ENCODE measurements at places on chromosomes 2 and 18. TPM values are rescaled to one million over a fixed set of nuclear protein-coding genes. Genes with fewer than 3 reads are reported as not detected.

The TUBB8B gene
- 0.38 TPM for total RNA-seq

The PRSS56 gene
- not detected for total RNA-seq

The LDAH gene
- 17.9 TPM for total RNA-seq

The CLEC4F gene
- total RNA-seq = 1.2 TPM

DNA sequence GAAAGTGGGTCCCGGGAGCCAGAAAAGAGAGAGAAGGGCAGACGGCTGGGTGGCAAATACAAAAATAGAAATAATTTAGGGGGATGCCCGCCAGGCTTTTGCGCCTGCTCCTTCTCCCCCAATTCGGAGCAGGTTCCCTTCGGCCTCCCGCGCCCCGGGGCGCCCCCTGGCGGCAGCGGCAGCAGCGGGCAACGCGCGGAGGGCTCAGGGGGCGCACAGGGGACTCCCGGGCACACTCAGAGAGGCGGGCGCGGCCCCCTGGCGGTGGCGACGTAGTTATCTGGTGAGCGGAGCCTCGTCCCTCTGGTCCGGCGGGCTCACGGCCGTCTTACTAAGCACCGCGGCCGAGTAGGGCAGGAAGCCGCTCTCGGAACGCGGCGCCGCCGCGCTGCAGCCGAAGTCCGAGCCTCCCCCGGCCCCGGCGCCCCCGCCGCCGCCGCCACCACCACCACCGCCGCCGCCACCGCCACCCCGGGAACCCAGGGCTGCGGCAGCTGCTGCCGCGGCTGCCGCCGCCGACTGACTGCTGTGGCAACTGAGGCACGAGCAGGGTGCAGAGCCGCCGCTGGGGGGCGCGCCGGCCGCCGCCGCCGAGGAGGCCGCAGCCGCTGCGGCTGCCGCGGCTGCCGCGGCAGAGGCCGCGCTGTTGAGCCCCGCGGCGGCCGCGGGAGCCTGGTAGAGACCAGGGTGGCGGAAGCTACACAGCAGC, 3.8 kb downstream of the EVX2 start:
- peak; percentile 63 for DNase-seq

The CAVIN2 gene
- total RNA-seq = 185 TPM

DNA sequence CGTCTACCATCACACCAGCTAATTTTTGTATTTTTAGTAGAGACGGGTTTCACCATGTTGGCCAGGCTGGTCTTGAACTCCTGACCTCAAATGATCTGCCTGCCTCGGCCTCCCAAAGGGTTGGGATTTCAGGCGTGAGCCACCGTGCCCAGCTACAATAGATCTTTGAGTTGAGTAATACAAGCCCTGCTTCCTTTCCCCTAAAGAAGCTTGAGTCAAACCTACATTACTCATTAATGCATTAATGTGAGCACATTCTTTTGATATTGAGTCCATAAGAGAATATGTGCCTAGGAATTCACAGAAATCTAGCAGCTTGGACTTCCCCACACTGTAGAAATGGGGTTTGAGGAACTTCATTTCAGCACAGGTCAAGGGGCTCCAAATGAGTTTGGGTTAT, 39.6 kb downstream of the PSMG2 start:
- DNase-seq = no peak

The ASPRV1 gene
- 2.1 TPM for total RNA-seq

- DNase-seq = no peak
These were observed 162.6 kb downstream of the QPCT start for GRCh38 chr2:37507051-37507410.

The IL36B gene
- not detected for total RNA-seq

The SIX2 gene
- total RNA-seq = not detected

- DNase-seq = no peak
These were observed 271.9 kb upstream of the CXCR4 start for GRCh38 chr2:136389809-136390208.

The TYMS gene
- 4.6 TPM for total RNA-seq

DNA sequence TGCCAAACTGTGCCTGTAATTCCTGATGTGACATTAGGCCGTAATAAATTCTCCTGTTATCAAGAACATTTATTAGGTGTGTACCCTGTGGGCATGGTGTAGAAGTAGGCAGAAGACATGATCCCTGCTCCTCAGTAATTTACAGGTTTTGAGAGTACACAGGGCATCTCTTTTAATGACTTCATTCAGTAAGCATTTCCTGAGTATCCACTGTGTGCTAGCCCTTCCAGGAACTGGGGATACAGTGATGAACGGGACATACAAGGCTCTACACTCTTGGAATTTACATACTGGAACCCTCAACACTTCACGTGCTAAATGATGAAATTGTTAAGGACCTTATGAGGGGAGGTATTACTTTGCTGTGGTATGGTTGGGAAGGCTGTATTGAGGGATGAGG, 30.2 kb downstream of the DIS3L2 start:
- no peak for DNase-seq

DNA sequence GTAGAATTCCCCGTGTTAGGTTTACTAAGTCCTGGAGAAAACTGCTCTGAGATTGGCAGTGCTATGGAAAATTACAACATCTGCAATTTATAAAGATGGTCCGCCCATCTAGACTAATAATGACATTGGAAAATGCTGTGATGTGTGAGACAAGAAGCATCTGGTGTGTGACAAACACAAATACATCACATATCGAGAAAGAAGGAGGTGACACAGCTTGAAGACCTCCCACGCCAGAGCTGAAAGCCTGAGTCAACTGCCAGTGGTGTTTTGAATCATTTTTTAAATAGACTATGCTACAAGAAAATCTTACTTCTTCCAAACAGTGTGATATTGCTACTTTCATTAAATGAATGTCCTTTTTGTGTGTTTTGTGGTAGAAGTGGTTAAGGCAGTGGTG, 8.6 kb upstream of the ANO7 start:
- DNase-seq = no peak

- no peak for DNase-seq
These were observed 278.3 kb downstream of the RBM43 start for GRCh38 chr2:150983314-150983897.

- no peak for DNase-seq
These were observed 22.0 kb downstream of the NTSR2 start for GRCh38 chr2:11647834-11648600.

The CKAP2L gene
- total RNA-seq = 0.46 TPM

The CCNYL1 gene
- 25.7 TPM for total RNA-seq

- no peak for DNase-seq
These were observed 124.8 kb downstream of the DTNA start for GRCh38 chr18:34834897-34835296.

Data from upper lobe of right lung (tissue), 1 donor.